ENCODE measurements at places on chromosomes 1 and 21.

GRCh38 chr1:154176337-154176736 is 15.6 kb downstream of the TPM3 start:
- no peak for DNase-seq

GRCh38 chr1:21285055-21285372 is 5.2 kb downstream of the ECE1 start:
- no peak for DNase-seq

- no peak for DNase-seq
Observed at GRCh38 chr1:226979517-226980121, 39.5 kb downstream of the COQ8A start.

GRCh38 chr1:243896313-243896712 is 46.3 kb upstream of the AKT3 start:
- DNase-seq, result no peak

DNA sequence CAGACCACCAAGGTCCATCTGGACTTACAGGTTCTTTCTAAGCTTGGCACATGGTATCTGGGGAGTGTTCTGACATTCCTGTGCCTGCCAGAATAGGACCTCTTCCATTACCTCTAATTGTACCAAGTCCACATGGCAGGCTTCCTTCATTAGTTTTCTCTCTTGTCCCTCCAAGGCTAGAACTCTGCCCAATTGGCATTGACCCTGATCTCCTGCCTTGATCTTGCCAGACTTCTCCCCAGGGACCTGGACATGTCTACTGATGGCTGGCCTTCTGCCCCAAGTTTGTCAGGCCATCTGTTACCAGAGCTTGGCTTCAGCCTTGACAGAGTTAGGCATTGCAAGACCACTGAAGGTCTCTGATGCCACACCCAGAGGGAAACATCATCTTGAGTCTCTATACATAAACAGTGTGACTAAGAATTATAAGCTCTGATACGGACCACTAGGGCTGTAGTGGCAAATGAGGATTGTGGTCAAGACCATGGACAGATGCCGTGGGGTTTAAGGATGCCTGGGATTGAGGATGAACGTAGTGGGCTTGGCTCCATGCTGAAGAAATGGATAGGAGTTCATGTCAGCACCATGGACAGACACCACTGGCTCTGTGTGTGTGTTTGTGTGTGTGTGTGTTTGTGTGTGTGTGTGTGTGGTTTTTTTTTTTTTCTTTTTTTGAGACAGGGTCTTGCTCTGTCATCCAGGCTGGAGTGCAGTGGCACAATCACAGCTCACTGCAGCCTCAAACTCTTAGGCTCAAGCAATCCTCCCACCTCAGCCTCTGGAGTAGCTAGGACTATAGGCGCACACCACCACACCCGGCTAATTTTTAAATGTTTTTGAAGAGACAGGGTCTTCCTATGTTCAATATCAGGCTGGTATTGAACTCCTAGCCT is 19.5 kb upstream of the PSMB2 start:
- no peak for DNase-seq

DNA sequence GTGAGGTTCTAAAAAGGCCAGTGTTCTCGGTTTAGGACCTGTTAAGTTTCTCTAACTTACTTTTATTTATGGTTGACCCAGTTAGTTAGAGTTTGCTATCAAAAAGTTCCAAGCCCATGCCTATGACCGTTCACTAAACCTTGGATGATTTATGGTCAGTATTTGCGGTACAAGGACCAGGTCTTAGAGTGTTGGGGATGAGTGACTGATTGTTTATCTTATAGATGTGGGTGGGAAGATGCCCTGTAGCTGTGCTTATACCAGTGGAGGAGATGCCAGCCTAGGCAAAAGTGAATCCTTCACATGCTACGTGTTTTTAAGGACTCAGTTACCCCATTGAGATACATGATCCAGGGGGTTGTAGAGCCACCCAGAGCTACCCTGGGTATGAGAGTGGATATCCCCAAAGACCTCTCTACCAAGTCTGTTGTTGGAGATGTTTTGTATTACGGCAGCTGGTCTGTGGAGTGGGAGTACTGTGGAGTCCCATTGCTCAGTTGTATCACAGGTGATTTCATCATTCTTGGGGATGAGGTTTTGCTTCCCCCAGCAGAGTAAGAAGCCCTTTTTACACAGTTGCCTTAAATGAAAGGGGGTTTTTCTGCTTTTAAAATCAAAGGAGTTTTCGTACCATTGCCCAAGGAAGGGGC is 2.1 kb downstream of the SLC22A15 start:
- DNase-seq, result no peak

- DNase-seq, result no peak
Observed at GRCh38 chr21:35197191-35197590, 148.1 kb upstream of the RUNX1 start.

GRCh38 chr1:50665413-50665812 is 242.2 kb upstream of the DMRTA2 start:
- DNase-seq, result no peak

DNA sequence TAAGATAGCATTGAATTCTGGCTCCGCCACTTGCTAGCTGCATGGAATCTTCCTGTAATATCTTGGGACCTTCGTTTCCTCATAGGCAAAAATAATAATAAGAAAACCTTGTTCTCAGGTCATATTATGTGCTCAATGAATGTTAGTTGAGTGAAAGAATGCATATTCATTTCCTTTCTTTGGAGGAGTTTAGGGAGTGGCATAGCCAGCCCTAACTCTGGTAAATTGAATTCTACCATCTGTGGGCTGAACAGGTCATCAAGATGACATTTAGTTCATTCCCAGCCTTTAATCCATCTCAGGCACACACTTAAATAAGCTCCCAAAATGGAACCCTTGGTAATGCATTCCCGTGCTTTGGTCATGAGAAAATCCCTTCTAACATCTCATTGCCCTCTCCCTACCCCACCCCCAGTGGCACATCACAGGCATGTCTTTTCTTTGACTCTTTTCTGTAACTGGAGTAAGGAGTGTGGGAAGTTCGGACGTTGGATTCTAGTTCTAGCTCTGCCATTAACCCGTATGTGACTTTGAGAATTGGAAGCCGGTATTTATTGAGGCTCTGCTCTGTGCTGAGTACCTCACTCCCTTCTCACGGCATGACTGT is 13.2 kb upstream of the MYOG start:
- no peak for DNase-seq

DNA sequence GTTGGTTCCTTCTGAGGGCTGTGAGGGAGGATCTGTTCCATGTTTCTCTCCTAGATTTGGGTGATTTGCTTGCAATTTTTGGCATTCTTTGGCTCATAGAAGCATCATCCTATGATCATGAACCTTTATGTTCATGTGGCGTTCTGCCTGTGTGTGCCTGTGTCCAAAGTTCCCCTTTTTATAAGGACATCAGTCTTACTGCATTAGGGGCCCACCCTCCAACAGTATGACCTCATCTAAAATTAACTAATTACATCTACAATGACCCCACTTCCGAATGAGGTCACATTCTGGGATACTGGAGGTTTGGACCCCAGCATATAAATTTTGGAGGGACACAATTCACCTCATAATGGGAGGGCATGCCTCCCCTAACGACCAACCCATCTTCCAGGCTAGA is 12.8 kb upstream of the CAMK1G start:
- DNase-seq, result no peak

DNA sequence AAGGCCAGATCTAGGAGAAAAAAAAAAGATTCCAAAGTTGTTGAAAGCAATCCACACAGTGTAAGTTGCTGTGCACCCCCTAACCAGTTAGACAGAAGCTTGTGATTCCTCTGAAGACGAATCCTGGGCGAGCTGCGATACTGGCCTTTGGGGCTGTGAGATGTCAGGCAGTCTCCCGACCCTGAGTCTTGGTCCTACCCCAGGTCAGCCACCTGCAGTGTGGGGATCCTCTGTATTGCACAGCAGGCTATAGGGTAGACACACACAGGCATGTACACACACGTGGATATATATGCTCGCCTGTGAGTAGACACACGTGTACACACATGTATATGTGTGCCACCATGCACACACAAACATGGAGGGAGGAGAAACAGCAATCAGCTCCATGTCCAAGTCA is 12.9 kb downstream of the ACTRT2 start:
- DNase-seq, result no peak

DNA sequence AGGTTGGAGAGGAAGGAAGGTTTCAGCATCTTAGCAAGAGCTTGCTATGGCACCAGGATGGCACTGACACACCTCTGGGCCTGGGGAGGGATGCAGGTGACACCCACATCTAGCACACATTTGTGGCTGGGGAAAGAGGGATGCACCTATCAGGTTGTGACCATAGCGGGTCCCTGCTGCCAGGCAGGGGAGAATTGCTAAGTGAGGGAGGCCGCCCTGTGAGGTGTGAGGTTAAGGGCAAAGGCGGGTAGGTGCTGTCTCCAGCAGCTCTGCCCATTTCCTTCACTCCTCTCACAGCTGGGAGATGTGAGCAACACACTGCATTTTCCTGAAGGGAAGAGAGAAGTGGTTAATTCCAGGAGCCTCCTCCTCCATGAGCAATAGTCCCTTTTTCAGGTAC is 83.2 kb upstream of the TLR5 start:
- no peak for DNase-seq

- DNase-seq, result no peak
Observed at GRCh38 chr1:53642607-53643006, 96.4 kb downstream of the GLIS1 start.

DNA sequence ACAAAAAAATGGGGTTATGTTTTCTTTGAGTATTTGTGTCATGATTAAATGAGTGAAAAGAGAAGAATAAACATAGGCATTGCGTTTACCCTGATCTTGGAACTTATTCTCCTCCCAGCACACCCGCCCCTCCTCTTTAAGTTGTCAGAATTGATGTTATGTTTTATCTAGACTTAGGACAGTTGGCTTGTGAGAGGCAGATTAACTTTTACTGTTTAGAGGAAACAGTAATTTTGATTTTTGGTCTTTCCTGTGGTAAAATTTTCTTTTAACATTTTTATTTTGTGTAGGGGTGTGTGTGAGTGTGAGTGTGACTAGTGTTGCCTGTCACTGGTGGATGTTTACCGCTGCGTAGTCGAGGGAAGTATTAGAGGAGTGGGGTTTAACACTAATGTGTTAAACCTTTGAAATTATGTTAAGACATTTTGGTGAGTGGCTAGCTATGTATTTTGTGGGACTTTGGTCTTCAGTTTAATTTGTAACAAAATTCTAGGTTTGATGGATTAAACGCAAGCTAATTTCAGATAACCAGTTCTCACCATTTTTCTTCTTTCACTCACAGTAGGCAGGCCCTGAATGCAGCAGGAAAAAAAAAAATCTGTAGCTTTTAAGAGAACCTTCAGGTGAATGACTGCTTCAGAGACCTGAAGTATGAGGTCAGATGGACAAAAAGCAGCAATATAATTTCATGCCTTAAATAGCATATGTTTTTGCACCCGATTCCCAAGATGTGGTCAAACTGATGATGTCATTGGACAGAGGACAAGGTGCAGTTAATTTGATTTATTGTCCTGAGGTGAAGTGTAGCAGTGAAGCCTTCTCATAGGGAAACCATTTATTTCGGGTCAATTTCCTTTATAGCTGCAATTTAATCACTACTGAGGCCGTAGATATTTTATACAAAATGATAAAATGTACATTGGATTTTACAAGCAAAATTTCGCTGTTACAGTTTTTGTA is 2.7 kb downstream of the POU2F1 start:
- no peak for DNase-seq

GRCh38 chr1:31763671-31764311 is 349 bp downstream of the ADGRB2 start:
- DNase-seq, result no peak

- DNase-seq, result no peak
Observed at GRCh38 chr21:42187976-42188653, 30.8 kb upstream of the ABCG1 start.

- DNase-seq, result no peak
Observed at GRCh38 chr1:29284286-29284960, 48.1 kb downstream of the PTPRU start.

DNA sequence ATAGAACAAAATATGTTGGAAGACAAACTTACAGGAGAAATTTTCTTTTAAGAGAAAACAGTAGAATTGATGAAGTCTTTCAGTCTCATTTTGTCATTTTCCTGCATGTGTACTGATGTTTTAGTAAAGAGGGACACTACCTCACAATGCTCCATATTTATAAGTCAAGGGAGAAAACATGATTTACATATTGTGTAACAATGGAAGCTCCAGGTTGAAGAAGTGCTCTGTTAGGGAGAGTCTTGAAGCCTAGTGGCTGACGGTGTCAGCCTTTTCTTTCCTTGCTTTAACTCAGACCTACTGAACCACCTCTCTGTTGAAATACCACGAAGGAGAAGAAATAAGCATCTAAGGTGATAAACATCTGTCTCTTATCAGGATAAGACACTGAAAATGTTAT is 75.0 kb downstream of the C4BPA start:
- no peak for DNase-seq

GRCh38 chr1:185561629-185562028 is 172.6 kb upstream of the HMCN1 start:
- no peak for DNase-seq

GRCh38 chr21:40200946-40201345 is 333.7 kb downstream of the PCP4 start:
- DNase-seq, result no peak

DNA sequence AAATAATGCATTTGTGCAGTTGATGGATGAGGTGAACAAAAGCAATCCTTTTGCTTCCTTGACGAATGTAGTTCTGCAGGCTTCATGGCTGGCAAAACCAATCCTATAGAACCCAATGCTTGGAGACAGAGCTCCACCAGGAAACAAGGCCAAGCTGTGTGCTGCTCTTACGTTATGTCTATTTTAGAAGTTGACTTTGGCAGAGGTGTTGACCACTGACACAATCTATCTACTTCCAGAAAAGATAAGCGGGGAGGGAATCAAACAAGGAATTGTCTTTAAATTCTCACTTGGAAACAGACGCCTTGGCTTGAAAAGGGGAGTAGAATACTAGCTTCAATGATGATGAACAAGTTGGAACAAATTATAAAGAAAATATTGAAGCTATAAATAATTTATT is 211.2 kb downstream of the SETD4 start:
- no peak for DNase-seq

- no peak for DNase-seq
Observed at GRCh38 chr1:38031513-38031866, 15.1 kb downstream of the POU3F1 start.

GRCh38 chr1:26787381-26787705 is 407 bp upstream of the PIGV start:
- DNase-seq, result no peak

DNA sequence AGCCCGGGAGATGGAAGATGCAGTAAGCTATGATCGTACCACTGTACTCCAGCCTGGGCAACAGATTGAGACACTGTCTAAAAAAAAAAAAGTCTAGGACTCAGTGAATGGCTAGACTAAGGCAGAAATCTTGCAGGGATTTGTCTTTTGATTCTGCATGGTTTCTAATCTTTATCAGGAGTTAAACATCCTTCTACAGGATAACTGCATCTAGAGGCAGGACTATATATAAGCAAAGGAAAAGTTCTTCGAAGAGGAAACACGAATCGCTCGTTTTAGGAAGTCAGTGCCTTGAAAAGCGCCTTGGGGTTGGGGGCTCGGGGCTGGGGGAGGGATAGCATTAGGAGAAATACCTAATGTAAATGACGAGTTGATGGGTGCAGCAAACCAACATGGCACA is 602 bp upstream of the UFC1 start:
- no peak for DNase-seq
